ENCODE measurements at places on chromosomes 6 and 20. TPM values are rescaled to one million over a fixed set of nuclear protein-coding genes. Genes with fewer than 3 reads are reported as not detected.

GRCh38 chr20:34904202-34904621 lies 27.8 kb downstream of the ACSS2 start:
- no peak for DNase-seq

GRCh38 chr6:156840606-156841005 lies 63.4 kb downstream of the ARID1B start:
- DNase-seq = no peak

- DNase-seq = no peak
Measured at GRCh38 chr20:60142587-60142986, 184.4 kb downstream of the CDH26 start.

DNA sequence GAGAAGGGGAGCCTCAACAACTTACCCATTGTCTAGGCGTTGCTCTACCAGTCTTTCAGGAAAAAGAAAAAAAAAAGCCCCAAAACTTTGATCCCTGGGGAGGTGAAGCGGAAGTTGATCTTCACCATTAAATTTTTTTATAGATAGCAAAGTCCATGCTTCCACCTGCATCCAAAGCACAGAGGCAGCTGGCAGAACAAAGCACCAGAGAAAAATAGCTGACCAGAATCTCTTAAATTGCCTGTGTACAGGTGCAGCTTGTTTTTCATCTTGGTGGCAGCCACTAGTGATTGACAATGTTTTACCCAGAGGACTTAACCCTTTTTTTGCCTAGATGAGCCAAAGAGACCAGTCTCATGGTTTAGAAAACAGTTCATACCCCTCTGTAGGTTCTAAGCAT lies 86.0 kb downstream of the MYB start:
- no peak for DNase-seq

DNA sequence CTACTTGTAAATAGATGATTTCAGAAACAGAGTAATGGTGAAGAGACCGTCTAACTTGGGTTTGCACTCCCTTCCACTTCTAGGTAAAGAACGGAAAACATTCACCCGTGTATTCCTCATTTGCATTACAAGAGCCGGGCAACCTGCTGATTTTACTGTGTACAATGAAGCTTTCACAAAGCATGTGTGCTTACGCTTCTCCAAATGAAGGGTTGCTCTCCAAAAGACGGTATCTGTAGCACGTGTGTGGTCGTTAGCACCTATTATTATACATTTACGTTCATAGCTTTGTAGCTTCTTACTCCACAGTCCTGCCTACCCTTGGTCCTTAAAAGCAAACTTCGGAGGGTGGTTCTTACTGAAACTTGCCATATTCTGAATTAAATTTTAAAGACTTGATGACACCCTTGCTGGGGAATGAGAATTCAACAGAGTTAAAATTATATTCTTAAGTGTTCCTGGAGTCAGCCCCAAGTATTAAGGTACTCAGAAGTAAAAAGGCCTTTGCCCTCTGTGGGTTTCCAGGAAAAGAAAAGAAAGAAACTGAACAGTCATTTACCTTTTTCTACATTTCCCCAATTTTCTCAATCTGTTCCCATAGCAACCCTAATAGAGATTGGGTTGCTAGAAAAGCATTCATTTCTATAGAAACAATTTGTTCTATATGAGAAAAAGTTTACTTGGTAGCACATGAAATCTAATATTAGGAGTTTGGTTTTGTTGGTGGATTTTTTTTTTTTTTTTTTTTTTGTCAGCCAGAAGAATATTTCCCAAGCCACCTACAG lies 61.9 kb upstream of the KCNG1 start:
- no peak for DNase-seq

- DNase-seq = no peak
Measured at GRCh38 chr6:19472153-19472552, 365.0 kb upstream of the ID4 start.

FAM217A gene
- not detected for total RNA-seq

- no peak for DNase-seq
Measured at GRCh38 chr6:97032955-97033354, 108.4 kb downstream of the KLHL32 start.

VGLL2 gene
- total RNA-seq = not detected
